NCI-H1092 treated with DMSO at 0.1 percent for 48 hours (cell line): ENCODE measurements at places on chromosomes 5 and 9.

DNA sequence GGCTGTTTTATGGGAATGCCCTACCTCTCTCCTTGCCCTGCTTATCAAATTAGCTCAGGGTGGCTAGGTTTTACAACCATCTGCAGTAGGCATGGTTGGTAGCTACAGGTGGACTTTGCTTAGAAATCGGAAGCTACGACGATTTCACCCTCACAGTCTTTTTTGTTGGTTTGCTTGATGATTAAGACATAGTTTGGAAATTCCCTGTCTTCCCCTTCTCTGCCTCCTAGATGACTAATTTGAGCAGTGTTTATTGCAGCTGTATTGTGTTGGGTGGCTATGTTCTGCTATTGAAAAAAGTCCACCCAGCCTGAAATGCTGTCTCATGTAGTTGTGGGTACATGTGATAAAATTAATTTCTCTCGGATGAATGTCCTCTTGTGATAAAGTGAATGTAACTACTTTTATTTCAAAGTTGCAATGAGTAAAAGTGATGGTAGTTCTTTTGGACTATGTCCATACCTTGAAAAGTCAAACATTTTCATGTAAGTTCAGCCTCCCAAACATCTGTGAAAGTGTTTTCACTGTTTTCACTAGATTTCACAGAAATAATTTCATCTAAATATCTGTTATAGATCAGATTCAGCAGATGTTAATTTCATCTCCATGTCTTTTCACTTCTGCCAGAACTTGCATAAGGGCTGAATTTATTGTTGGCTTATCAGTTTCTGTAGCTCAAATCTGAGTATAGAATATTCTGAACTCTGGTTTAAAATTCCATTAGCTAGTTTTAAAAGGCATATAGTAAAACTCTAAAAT, 37.3 kb upstream of the FYB1 start:
- DNase-seq = no peak

- DNase-seq = no peak
Observed at GRCh38 chr9:129735546-129735945, 17.3 kb downstream of the PTGES start.

GRCh38 chr9:134600371-134600770, 41.2 kb upstream of the COL5A1 start:
- DNase-seq = no peak

- DNase-seq = no peak
Observed at GRCh38 chr9:99680191-99680590, 141.5 kb upstream of the NR4A3 start.

GRCh38 chr9:104094534-104095015, 466 bp downstream of the SMC2 start:
- DNase-seq = peak; percentile 85

- DNase-seq = no peak
Observed at GRCh38 chr5:71651579-71651978, 64.4 kb downstream of the MCCC2 start.

DNA sequence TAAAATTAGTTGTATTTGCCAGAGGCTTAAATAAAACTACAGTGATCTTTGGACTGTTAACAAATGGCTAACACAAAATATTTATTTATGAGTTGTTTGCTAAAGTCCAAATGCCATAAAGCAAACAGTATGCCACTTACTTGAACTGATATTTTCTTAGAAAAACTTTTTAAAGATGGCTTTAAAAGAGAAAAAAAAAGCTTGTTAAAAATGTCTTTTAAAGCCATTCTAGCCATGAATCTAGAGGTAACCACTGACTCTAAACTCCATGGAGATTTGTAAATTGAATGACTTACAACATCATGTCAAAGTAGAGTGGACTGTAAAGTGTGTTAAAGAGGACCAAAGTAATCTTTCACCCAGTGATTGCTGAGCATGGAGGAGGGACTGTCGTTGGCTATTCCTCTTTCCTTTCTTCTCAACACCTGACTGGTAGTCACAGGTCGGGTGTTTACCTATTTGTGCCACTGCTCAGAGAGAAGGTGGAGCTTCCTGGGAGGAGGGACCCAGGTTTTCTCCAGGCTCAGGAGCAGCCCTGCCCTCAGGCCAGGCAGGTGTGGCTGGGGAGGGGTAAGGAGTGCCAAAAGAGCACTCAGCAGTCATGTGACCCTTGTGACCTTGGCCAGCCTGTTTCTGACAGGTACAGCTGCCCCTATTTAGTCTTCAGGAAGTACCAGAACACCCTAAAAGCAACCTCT, 69.1 kb upstream of the TJP2 start:
- DNase-seq = no peak

GRCh38 chr5:138772986-138773594, 19.9 kb downstream of the CTNNA1 start:
- DNase-seq = no peak

DNA sequence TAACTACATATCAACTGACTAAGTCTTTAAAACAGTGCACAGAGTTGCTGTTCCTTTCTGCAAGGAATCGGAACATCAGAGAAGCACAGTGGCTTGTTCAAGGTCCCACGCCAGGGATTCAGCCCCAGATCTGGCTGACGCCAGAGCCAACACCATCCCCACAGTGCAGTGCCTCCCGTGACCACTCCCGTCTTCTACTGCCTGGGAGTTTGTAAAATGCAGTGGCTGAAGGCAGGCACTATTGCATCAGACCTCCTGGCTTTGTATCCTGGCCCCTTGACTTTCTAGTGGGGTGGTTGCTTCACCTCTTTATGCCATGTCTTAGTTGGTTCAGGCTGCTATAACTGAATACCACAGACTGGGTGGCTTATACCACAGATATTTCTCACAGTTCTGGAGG, 131.0 kb downstream of the NSG2 start:
- no peak for DNase-seq

DNA sequence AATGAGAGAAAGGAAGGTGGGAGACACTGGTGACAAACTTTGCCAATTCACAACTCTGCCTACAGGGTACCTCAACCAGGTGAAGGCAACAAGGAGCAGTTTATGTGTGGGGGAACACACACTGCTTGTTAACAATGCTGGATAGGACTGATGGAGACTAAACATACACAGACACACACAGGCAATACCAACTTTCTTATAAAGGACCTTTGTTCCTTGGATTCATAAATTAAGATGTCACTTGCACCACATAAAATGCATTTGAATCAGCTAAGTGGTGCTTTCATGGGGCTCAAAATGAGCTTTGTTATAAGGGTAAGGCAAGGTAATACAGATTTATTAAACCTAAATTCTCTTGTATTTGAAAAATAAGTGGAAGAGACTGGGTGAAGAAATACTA, 4.0 kb downstream of the TSTD2 start:
- no peak for DNase-seq

DNA sequence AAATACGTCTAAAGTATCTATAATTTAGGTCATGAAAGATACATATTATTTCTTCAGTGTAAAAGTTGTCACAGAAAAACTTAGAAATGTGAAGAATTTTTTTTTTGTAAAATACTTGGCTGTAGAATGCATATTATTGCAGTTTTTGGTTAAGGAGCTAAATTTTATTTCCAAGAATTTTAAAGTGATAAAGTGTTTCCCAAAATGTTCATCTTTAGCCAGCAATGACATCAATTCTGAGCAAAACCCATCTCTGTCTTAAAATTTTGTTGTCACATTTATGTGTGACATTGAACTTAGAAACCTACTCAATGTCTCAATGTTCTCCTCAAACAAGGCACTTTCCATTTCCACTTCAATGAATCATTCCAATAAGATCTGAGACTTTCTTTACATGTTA, 47.8 kb upstream of the RPS23 start:
- no peak for DNase-seq

- no peak for DNase-seq
Observed at GRCh38 chr9:38084556-38084880, 15.5 kb upstream of the SHB start.

GRCh38 chr9:113952676-113953075, 76.6 kb downstream of the ZNF618 start:
- no peak for DNase-seq

- DNase-seq = peak; percentile 34
Observed at GRCh38 chr9:109751253-109751652, 28.7 kb upstream of the PALM2AKAP2 start.

DNA sequence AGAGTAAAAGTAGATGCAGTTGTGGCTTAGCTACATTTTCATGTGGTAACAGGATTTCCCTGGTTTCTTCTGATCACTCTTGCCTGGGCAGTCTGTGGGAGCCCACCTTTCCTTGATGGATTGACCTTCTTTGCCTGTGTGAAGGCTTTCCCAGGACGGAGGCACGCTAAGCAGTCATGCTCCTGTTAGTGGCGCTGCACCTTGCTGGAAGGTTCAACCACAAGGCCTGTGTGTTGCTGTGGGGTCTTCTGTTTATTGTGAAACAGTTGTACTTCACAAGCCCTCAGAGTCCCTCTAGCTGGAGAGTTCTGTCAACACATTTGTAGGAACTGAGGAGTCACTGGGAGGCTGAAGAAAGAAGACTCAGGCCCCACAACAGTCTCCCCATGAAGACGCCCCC, 402.0 kb downstream of the IRX1 start:
- DNase-seq = no peak

- no peak for DNase-seq
Observed at GRCh38 chr9:111948951-111949350, 52.3 kb downstream of the UGCG start.

- DNase-seq = peak; percentile 93
Observed at GRCh38 chr5:96433066-96433447, at the start of gene PCSK1. TSS of gene PCSK1 (minus strand) at chr5:96433248. CDS start at chr5:96433042, 206 bp downstream.

DNA sequence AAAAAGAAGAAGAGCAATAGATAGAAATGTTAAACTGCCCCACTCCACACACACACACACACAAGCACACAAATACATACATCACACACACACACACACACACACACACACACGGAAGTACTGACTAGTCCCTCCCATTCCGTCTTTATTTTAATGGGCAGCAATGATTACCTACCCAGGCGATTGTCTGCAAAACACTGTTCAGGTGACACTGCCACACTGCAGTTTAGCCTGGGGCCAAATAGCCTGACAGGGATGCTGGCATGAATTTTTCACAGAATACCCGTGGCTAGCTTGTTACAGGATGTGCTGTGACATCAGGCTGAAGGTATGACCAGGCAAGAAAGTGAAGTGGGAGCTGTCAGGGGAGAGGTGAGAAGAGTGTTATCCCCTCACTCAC, 86.9 kb downstream of the FRMD3 start:
- DNase-seq = peak; percentile 24

DNA sequence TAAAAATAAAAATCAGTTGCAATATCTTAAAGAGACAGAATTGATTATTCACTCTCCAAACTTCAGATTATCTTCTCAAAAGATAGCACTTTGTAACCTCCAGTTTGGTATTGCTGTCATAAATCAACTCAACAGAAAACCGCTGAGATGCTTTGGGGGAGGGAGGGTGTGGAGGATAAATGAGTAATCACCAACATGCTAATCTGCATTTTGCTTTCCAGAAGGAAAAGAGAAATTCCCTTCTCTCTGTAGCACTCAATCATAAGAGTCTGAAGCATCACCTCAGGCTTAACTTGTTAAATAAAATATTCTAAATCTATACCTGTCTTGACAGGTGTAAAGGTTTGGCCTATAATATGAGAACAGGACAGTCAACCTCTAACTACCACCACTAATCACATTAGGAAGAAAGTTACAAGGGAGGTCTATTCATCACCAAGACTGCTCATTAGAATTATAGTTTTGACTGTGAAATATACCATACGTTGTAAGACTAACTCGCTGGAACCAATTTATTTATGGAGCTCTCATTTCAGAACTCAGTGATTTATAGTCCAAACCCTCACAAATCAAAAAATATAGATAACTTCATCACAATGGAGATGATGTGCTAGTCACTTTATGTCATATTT, 89.0 kb downstream of the PIK3R1 start:
- DNase-seq = no peak

- peak; percentile 5 for DNase-seq
Observed at GRCh38 chr5:131423056-131423455, 159.2 kb downstream of the CDC42SE2 start.

GRCh38 chr9:95831810-95832209, 43.7 kb upstream of the ERCC6L2 start:
- DNase-seq = no peak

DNA sequence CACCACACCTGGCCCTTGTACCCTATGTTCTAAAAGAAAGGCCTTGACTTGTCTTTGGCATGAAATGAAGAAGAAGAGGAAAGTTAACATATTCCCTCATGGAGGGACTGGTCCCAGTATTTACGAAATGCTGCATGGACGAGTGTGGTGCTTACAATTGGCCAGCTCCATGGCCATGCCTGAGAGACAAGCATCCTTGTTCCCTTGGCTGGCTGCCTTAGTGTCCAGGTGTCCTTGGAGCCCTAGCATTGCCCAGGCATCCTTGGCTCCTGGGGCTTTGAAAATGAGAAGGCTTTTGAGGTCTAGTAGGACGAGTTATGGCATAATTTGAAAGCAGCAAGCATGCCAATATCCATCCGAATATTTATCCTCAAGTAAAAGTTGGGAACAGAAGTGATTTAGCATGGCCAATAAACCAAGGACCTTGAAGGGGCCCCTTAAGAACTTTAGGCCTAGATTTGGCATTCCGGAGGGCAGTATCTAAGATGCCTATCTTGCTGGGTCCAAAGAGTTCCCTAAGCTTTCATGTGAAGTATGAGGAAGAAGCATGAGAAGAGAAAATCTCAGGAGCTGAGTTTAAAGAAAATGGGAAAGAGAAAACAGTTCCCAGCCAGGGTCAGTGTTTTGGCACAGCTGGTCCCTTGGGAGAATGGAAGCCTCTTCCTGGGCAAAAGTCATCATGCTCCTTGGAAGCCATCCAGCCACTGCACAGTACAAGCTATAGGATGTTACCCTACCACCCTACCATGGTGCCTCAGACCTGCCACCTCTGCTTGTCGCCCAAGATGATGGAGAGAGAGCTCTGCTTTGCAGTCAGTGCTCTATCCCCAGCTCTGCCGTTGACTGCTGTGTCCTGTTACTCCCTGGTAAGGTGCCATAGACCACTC, 91.0 kb downstream of the AOPEP start:
- DNase-seq = no peak

DNA sequence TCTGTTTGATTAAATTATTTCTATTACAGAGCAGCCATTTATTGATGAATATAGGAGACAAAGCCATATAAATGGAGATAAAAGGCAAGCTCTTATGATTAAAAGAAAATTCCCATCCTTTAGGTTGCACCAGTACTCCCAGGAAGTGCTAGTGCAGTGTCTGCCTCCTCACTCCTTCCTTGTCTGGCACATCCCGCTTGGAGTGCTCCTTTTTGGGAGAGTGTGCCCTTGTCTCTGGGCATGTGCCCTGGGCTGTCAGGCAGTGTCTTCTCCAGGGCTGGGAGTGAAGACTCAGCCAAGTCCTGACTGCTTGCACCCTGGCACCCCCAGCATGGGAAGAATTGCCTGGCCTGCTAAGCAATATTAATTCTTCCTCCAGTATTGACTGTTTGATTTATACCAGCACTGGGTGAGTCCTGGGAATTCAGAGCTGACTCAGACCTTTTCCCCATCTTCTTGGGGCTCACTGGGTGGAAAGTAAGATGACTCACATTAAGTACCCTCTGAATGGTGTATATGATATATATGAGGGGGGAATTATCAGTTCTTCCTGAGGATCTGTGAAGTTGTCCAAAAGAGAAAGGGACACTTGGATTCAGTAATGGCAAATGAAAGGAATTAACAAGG, 62.1 kb downstream of the ZSWIM6 start:
- no peak for DNase-seq

DNA sequence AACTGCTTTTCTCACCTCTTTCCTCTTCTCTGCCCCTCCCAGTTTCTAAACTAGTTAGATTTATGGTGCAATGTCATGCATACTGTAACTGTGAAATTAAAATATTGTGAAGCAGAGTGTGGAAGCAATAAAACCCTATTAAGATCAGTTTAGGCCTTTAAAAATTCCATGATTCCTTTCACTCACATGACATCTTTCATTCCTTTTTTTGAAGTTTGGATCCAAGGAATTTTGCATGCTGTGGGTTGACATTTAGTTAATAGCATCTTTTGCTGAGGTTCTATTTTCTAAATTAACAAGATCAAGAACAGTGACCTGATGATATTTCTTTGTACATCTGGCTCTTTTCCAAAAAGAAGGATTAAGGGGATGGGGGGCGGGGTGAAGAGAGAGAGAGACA, 13.7 kb downstream of the FOXD1 start:
- DNase-seq = no peak
